ENCODE measurements at places on chromosomes 13 and 19. TPM values are rescaled to one million over a fixed set of nuclear protein-coding genes. Genes with fewer than 3 reads are reported as not detected.

DNA sequence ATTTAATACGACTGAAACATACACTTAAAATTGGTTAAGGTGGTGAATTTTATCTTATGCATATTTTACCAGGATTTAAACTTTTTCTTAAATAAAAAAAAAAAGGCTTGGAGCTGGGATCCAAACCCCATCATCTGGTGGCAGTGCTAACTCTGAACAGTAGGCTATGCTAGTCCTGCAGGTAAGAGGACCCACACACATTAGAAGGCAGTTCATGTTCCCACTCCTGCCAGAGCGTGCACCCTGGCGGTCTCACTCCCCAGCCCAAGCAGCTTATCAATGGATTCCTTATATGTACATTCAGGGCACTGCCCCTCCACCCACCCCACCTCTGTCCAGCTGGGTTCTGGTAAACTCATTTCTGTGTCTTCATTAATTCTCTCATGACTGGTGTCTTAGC is 31.3 kb upstream of the CEBPA start:
- no peak for DNase-seq

GRCh38 chr13:111031531-111031961 is 83.6 kb upstream of the ARHGEF7 start:
- DNase-seq = no peak

DNA sequence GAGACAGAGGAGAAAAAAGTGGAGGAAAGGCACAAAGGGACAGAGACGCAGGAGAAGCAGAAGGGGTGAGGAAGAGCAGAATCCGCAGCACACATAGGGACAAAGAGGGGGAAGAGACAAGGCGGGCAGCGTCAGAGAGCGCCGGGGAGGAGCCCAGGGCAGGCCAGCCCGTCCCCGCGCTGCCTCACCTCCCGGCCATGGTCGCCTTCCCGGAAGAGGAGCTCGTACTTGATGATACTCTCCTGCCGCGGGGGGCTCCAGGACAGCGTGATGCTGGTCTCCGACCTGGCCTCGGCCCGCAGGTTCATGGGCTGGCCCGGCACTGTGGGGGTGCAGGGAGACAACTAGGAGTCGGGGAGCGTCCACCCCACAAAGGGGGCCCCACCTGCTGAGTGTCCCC is 100.6 kb downstream of the PTPRS start:
- DNase-seq = no peak

DNA sequence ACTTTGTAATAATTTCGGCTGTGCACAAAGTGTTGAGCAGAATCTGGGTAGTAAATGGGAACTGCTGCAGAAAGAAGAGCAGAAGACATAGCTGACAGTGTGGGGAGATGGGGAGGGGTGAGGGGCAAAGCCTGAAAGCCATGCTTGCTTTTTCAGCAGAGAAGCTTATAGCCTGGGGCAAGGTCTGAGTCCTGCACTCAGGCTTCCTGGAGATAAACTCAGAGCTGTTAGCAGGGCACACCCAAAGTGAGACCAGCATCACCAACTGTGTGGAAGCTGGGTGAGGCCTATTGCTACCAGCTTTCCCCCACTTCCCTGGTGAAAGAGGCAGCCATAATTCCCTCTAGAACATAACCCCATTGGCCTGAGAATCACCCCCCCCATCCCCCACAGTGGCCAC is 15.6 kb upstream of the LHFPL6 start:
- no peak for DNase-seq

Gene ZNF681
- total RNA-seq = 3.1 TPM

- DNase-seq = no peak
These were observed 374.3 kb downstream of the EFNB2 start for GRCh38 chr13:106161146-106161545.

Gene FAM83E
- 2.0 TPM for total RNA-seq

Gene ONECUT3
- total RNA-seq = not detected

- no peak for DNase-seq
These were observed 148.5 kb downstream of the ZNF486 start for GRCh38 chr19:20315543-20315942.

- DNase-seq = no peak
These were observed 482.6 kb downstream of the RFC3 start for GRCh38 chr13:34300559-34300958.

DNA sequence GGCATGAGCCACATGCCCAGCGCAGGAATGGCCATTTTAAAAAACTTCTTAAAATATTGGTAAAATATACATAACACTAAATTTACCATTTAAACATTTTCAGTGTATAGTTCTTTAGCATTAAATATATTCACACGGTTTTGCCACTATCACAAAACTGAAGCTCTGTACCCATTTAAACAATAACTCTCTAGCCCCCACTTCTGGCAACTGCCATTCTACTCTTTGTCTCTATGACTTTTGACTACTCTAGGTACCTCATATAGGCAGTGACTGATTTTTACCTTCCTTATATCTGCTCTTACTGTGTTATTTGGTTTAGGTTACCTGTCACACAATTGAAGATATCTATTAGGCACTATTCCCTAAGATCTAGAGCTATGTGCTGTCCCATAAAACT is 2.3 kb upstream of the KBTBD7 start:
- no peak for DNase-seq

Gene ATP8A2
- 0.22 TPM for total RNA-seq

GRCh38 chr13:32881777-32882145 is 134.5 kb upstream of the KL start:
- no peak for DNase-seq

- DNase-seq = no peak
These were observed 22.7 kb upstream of the ASF1B start for GRCh38 chr19:14159059-14159458.

GRCh38 chr13:53191091-53191490 is 162.5 kb downstream of the OLFM4 start:
- DNase-seq = no peak

Gene KLF12
- 19.9 TPM for total RNA-seq

Gene GGACT
- 3.9 TPM for total RNA-seq

Gene SHD
- not detected for total RNA-seq

Gene PSG1
- total RNA-seq = not detected

Gene OR10H1
- not detected for total RNA-seq

Gene UNC13A
- not detected for total RNA-seq

GRCh38 chr19:38852231-38853044 is 2.7 kb upstream of the HNRNPL start:
- DNase-seq = peak; percentile 80

- no peak for DNase-seq
These were observed 45.3 kb downstream of the SLC7A9 start for GRCh38 chr19:32824191-32824751.

Gene LYPD3
- 1.5 TPM for total RNA-seq

Gene SBNO2
- 117 TPM for total RNA-seq

GRCh38 chr13:75936791-75937190 is 300.7 kb downstream of the LMO7 start:
- DNase-seq = no peak

- no peak for DNase-seq
These were observed 297.4 kb upstream of the SGCG start for GRCh38 chr13:22883262-22883840.

DNA sequence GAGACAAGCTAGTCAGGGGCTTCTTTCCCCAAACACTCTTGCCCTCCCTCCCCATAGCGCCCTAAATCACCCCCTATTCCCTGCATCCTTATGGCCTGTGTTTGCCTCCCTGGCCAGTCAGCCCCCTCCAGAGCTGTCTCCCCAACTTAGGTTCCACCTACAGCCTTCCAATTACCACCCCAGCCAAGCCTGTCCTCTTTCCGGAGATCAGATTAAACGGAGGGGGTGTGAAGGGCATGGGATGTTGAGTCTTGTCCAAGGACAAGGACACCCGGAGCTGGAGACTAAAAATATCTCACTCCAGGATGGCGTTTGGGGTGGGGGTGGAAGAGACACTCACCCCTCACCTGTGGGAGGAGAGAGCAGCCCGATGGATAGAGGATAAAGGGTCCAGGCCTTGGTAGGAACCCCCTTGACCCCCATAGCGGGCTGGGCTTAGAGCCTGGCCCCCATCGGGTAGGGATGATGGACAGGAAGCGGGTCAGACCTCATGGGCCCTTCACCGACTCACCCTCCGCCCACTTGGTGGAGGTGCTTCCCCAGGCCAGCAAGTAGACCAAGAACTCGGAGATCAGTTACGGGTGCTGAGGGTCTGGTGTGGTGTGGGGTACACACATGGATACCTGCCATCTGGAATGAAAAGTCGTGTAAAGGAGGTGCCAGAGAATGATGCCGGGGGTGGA is 6.0 kb downstream of the ZNF865 start:
- DNase-seq = no peak

Gene DKKL1
- total RNA-seq = not detected

DNA sequence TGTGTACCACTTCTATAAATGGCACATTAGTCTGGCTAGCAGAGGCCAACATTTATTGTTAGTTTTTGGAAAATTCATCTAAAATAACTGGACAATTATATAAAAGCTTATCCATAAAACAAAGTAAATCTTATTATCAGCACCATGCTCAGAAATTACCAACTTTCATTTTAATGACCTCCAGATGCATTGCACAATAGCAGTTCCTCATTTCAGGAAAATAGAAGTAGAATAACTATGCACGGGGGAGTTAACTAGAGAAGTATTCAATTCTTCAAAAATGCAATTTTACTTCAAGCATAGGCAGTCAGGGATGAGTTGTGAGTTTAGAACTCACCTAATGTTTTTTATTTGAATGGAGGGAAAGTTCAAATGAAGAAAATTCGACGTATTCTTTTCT is 1023.5 kb downstream of the PCDH17 start:
- DNase-seq = no peak

Gene CC2D1A
- total RNA-seq = 27.4 TPM

- DNase-seq = no peak
These were observed 147.5 kb downstream of the VWA8 start for GRCh38 chr13:41813426-41813825.

Gene CHAMP1
- 50.6 TPM for total RNA-seq

- no peak for DNase-seq
These were observed 10.9 kb downstream of the ZNF549 start for GRCh38 chr19:57537953-57538547.

- DNase-seq = no peak
These were observed 4.1 kb downstream of the CRYL1 start for GRCh38 chr13:20521364-20522115.

DNA sequence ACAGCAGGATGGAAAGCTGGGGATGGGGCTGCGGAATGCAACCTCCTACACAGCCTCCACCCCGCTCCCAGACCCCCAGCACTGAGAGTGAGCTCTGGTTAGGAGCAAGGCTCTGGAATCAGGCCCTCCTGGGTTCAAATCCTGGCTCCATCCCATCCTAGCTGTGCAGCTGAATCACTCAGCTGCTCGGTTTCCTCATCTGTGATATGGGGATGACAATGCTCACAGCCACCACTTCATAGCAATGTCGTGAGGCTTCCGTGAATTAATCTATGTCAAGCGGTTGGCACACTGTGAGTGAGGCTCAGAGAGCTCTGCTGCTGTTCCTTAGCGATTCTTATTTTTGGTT is 538 bp downstream of the ACP7 start:
- DNase-seq = no peak

DNA sequence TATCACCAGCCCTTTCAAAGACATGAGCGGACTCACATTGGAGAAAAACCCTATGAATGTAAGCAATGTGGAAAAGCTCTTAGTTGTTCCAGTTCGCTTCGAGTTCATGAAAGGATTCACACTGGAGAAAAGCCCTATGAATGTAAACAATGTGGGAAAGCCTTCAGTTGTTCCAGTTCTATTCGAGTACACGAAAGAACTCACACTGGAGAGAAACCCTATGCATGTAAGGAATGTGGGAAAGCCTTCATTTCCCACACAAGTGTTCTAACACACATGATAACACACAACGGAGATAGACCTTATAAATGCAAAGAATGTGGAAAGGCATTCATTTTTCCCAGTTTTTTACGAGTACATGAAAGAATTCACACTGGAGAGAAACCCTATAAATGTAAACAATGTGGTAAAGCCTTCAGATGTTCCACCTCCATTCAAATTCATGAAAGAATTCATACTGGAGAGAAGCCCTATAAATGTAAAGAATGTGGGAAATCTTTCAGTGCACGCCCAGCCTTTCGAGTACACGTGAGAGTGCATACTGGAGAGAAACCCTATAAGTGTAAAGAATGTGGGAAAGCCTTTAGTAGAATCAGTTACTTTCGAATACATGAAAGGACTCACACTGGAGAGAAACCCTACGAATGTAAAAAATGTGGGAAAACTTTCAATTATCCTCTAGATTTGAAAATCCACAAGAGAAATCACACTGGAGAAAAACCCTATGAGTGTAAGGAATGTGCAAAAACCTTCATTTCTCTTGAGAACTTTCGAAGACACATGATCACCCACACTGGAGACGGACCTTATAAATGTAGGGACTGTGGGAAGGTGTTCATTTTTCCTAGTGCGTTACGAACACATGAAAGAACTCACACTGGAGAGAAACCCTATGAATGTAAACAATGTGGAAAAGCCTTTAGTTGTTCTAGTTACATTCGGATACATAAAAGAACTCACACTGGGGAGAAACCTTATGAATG is 17.6 kb downstream of the ZNF791 start:
- DNase-seq = no peak

DNA sequence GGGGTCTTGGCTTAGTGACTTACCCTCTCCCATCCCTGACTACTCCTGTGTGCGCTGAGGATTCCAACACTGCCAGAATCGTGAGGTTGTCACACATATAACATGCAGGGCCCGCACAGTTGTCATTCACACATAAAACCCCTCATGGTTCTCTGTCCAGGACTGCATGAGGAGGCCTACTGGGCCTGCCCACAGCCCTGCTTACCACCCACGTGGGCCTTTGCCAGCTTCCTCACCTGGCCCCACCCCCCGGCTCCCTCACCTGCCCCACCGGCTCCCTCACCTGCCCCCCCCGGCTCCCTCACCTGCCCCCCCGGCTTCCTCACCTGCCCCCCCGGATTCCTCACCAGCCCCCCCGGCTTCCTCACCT is 197.2 kb downstream of the TEX29 start:
- DNase-seq = no peak

- peak; percentile 45 for DNase-seq
These were observed at the start of gene ZNF580 for GRCh38 chr19:55640577-55641425. Gene ZNF580, plus strand, starts transcription at chr19:55641002. Its CDS starts 1,507 bp downstream, at chr19:55642509.

GRCh38 chr13:28493740-28494503 is 1.0 kb downstream of the FLT1 start:
- no peak for DNase-seq

DNA sequence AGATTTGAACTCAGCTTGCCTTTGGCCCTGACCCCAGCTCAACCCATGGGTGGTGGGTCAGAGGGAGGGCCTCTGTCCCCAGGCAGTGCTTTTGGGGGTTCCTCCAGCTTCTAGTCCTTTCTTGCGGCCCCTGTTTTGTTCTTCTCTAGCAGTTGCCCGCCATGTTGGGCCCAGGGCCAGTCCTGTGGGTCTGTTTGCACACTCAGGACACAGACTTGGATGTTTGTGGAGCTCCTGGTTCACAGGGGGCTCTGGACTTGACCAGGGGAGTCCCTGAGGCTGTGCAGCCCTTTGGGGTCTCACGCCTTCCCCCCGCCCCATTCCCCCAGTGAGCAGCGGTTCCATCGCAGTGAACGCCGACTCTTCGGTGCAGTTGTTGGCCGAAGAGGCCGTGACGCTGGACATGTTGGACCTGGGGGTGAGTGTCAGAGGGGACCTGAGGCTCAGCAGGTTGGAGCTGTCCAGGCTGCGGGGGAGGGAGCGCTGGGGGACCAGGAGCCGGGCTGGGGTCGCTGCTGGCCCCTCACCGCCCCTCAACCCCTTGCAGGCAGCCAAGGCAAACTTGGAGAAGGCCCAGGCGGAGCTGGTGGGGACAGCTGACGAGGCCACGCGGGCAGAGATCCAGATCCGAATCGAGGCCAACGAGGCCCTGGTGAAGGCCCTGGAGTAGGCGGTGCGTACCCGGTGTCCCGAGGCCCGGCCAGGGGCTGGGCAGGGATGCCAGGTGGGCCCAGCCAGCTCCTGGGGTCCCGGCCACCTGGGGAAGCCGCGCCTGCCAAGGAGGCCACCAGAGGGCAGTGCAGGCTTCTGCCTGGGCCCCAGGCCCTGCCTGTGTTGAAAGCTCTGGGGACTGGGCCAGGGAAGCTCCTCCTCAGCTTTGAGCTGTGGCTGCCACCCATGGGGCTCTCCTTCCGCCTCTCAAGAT is 2.5 kb downstream of the ATP5F1D start:
- peak; percentile 88 for DNase-seq
